NCI-H345 (cell line): ENCODE measurements at places on chromosomes 6 and 20.
A peak's percentile ranks its signal among the peaks of the same experiment; 100 is the strongest.

DNA sequence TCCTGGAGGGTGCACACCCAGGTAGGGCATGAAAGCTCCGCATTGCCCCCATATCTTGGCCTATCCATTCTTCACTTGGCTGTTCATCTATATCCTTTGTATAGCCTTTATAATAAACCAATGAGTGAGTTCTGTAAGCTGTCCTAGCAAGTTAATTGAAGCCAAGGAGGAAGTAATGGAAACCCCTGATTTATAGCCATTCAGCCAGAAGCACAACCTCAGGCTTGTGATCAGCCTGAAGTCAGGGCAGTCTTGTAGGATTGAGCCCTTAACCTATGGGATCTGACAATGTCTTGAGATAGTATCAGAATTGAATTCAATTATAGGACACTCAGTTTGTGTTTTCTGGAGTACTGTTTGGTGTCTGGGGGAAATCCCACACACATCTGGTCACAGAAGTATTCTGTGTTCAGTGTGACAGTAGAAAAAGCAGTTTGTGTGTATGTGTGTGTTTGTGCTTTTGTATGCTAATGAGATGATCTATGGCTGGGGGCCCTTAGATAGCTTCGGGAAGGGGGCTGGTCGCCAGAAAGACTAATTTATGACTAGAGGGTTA is 5.7 kb downstream of the NT5E start:
- DNase-seq = no peak

DNA sequence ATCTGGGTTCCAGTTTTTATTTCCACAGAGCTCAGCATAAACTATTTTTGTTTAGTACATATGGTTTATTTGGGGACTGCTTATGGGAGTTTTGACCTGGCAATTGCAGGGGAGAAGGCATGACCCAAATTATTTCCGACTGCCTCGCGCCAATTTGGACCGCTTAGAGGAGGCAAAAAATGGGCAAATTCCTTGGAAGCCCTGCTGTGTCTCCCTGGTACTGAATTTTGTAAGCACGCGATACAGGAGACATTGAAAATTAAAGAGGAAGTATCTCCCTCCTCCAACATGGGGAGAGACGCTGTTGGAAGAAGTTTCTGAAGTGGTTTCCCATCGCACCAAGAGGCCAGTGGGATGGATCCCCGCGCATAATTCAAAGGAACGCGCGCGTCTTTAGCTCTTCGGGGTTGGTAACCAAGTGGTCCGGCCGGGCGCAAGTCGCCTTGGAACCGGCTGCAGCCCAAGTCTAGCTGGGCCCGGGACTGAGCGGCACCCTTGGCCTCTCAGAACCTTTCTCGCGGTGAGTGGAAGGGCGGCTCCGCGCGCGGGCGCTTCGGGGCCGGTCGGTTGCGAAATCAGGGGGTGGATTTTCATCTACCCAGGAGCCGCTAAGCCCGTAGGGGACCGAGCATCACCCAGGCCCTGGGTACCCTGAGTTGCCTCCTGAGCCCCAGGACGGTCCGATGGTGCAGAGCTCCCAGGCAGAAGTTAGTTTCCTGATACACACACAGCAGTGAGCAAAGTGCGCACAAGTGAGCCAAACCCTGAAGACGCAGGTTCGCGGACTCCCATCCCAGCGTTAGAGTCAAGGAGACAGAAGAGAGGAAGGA is 6.2 kb downstream of the NKX2-2 start:
- no peak for DNase-seq

DNA sequence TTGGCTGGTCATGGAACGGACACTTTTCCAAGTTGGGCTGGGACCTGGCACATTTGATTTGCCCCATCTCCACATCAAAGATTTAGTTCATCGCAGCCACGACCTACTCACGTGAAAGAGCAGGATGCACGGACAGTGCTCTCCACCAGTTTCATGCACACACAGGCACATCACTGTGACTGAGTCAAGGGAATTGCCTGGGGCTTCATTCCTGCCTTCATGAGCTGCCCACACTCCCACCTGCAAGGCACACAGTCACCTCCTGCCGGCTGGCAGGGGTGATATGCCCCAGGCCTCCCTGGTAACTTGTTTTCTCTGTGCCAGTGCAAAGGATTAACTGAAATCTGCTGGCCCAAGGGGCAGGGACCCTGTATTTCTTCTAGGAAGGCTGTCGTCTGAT is 23.3 kb upstream of the CST1 start:
- no peak for DNase-seq

DNA sequence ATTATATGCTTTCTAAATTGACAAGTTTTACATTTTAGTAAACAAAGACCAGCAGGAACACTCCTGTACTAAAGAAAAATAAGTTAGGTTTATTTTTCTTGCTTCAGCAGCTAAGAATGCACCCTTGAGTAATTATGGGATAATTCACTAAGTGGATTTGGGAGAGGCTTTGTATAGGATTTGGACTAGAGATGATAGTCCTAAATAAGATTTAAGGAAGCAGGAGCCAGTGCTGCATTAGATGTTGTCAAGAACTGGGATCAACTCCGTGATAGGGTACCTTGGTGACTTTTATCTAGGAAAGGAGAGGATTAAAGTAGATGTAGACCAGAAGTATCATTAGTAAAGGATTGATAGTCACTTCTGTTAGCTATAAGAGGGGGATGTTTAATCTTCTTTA is 4.1 kb upstream of the C6orf141 start:
- no peak for DNase-seq

- no peak for DNase-seq
Observed at GRCh38 chr6:67449602-67450001, 1185.5 kb upstream of the ADGRB3 start.

DNA sequence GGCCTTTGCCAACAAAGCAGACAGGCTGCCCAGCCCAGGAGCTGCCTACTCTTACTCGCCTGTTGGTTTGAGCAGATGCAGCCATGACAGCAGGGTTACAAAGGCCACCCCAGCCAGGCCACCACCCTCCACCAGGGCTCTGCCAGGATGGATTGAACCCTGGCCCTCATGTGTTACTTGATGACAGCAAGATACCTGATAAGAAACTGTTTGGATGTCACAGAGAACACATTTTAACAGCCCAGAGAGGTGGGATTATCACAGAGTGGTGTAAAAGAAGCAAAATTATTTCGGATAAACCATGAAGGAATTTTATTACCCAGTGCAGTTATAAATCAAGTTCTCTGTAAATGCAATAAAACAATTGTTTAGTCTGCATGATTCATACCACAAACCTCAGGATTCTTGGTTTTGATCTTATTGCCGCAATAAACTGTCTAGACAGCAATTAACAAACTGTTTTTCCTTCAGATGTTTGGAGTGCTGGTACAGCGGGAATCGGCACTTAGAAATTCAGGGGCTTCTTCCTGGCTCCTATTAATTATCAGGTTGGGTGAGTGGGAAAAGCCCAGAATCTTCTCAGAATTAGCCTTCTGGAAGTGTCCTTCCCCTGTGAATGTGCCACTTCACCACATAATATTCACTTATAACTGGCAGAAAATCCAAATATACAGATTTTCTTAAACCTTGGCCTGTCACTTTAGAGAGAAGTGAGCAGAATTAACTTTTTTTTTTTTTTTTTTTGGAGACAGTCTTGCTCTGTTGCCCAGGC is 58.0 kb upstream of the SALL4 start:
- DNase-seq = no peak

- DNase-seq = no peak
Observed at GRCh38 chr6:167513778-167514177, 188.9 kb downstream of the TTLL2 start.

DNA sequence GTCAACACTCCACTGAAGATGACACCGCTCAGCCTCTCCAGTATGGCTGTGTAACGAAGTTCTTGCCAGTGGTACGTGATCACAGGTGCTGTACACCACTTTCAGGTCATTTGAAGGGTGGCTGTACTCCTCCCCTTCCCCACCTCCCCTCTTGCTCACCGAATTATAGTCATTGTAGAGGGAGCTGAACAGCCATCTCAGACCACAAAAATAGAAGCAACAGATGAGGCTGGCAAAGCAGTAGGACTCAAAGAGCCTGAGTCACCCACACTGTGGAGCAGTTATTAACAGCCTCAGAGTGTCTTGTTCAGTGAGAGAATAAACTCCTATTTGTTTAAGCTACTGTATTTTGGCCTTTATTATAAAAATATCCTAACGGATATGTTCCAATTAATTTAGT is 192.5 kb upstream of the MCHR2 start:
- DNase-seq = no peak

- DNase-seq = peak; percentile 80
Observed at GRCh38 chr6:29676981-29677601, 3.9 kb downstream of the ZFP57 start.

DNA sequence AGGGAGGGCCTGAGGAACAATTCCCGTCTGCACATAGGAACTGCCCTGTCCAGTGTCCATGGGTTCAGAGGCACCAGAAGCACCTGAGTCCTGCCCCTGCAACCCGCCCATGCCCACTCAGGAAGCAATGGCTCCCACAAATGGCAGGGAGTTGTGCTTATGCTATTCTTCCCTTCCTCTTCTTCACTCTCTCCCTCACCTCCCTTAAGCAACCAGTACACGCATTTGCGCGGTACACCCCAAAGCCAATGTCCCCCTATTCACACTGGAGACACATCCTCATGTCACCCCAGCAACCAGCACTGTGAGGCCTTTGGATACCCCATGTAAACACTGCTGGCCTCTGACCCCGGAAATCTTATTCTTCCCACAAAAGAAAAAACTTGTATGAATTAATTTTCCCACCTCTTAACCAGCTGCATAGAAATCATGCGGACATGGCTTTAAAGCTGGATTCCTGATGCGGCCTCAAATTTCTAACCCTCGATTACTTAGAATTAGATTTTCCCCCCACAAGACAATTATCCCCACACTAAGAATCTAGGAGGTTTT is 30.9 kb downstream of the FYN start:
- DNase-seq = no peak

GRCh38 chr20:22568872-22569344 is 15.5 kb downstream of the FOXA2 start:
- DNase-seq = no peak

DNA sequence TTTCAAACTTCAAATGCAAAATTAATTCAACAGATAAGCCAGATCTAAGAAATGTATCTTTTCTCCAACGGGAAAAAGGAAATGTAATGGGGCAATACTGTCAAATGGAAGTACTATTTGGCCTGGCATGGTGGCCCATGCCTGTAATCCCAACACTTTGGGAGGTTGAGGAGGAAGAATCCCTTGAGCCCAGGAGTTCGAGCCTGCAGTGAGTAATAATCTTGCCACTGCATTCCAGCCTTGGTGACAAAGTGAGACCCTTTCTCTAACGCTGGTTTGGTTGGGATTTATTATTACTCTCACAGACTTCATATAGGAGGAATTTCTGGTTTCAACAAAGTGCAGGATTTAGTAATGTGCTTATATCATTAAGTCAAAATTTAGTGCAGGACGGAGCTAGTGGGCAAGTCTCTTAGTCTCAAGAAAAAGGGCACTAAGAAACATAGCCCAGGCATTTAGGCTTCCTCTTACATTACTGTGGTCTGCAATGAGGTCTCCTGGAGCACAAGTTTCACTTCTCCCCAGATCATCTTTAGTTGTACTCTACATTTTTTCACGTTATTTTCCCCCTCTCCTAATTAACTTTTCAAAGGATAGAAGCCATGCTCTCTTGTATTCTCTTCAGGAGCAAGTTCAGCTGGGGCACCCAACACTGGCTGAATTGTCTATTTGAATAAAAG is 23.1 kb downstream of the TRIM27 start:
- DNase-seq = no peak

GRCh38 chr6:160035693-160036330 is 66.9 kb downstream of the IGF2R start:
- no peak for DNase-seq

- DNase-seq = no peak
Observed at GRCh38 chr6:68046756-68047155, 588.3 kb upstream of the ADGRB3 start.

DNA sequence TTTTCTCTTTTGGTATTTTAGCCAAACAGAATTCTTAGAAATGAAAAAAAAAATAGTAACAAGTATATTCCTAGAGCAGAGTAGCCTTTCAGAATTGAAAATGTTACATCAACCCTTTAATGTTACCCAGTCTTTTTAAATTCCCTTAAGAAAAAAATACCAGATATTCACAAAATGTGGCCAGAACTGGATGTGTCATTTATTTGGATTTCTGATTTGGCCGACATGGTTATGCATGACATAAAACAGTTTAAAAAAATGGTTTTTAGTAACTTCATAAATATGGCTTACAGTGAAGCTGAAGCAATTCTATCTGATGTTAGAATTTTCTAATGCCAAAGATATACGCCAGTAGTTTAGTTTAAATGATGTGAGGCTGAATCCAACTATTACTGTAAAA is 112.0 kb downstream of the ATXN1 start:
- DNase-seq = no peak

- DNase-seq = no peak
Observed at GRCh38 chr6:7021301-7021700, 86.5 kb upstream of the RREB1 start.

GRCh38 chr6:75481394-75481793 is 12.2 kb downstream of the FILIP1 start:
- no peak for DNase-seq

DNA sequence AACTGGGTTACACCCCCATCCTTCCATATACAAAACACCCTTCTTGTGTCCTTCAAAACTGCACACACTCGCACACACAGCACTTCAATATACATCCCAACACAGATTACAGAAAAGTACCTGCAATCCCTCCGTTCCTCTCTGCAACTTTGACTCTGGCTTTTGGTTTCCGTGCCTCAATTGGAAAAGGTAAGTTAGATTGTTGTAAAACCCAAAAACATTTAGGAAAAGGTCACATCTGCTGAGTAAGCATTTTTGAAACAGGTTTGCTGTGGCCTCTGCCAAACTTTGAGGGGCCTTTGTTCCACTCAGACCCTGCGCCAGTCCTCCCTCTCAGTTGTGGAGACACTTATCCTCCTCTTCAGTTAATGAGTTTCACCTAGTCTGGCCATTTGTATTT is 4.2 kb downstream of the NKX2-4 start:
- DNase-seq = no peak

DNA sequence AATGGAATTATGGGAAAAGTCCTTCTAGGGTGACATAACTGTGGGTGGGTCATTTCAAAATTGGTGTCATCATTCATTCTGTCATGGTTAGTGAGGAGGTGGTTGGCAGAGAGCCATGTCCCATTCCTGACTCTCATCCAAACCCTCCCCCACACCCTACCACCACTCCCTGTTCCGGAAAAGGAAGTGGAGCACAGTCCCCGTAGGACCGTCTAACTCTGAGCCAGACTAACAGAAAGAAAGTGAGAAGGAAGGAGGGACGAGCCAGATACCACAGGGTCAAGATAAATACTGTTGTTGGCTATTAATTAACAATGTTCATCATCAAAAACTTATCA is 4.8 kb downstream of the TRIM10 start:
- DNase-seq = no peak

GRCh38 chr6:16688984-16689636 is 72.2 kb downstream of the ATXN1 start:
- DNase-seq = no peak

DNA sequence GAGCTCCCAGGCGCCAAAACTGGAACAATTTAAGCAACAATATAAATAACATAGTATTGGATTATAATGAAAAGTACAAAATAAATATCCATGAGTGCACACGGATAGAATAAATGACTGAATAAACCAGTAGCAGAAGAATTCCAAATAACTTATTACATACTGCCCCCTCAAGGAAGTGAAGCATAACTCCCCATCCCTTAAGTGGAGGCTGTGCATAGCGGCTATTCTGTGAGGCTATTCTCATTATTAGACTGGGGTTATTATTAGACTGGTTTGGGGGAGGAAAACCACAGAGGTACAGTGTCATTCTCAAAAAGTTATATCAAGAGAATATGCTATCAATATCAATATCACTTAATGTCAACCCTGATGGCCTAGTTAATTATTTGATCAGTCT is 94.4 kb upstream of the SIRPA start:
- DNase-seq = no peak

- DNase-seq = no peak
Observed at GRCh38 chr20:21967481-21967880, 262.0 kb downstream of the PAX1 start.
